ENCODE measurements at places on chromosomes 1 and 21.

DNA sequence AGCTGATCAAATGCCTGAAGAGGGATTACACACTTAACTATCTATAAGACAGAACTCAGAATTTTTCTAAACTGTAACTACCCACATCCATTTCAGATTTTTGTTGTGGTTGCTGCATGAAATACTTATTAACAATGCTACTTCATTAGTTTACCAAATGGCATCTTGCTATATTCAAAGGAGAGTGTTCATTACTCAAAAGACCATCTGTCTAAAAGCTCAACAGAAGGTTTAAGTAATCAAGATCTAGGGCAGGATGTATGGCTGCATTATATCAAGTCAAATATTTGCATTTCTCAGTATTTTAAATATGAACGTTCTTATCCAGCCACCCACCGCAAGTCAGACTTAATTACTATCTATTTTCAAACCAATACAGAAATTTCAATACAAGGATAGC is 79.9 kb downstream of the SIPA1L2 start:
- no peak for DNase-seq

- no peak for DNase-seq
Observed at GRCh38 chr1:55010194-55010886, 11.6 kb downstream of the BSND start.

DNA sequence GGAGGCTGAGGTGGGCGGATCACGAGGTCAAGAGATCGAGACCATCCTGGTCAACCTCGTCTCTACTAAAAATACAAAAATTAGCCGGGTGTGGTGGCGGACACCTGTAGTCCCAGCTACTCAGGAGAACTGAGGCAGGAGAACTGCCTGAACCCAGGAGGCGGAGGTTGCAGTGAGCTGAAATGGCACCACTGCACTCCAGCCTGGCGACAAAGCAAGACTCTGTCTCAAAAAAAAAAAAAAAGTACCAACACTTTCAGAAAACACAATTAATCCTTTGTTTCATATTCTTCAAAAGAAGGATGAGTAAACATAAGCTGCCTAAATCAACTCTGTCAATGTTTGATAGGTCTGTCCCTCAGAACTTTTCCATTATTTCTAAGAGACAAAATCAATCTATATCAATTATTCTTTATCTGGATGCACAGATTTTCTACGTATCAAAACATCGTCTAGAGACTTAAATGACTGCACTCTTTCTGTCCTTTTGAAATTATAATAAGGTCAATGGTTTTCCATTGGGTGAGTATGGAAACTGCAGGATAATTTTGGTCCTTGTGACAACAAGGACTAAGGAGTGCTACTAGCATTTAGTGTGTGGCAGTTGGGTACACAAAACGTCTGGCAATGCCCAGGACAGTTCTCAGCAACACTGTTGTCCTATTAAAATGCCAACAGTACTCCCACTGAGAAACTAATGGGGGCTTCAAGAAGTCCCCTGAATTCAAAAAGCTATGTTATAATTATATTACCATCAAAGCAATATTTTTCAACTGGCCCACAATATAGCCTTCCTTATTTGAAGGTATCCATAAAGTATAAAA is 40.7 kb downstream of the LPGAT1 start:
- DNase-seq, result no peak

DNA sequence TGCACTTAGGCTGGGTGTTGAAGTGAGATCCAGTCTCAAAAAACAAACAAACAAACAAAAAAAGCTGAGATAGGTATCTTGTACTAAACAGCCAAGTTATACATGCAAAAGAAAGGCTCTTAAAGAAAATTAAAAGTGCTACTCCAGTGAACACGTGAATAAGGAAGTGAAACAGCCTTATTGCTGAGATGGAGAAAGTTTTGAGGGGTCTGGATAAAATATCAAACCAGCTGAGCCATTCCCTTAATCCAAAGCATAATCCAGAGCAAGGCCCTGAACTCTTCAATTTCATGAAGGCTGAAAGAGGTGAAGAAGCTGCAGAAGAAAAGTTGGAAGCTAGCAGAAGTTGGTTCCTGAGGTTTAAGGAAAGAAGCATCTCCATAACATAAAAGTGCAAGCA is 360.5 kb upstream of the DAB1 start:
- DNase-seq, result no peak

- no peak for DNase-seq
Observed at GRCh38 chr1:4062041-4062440, 162.0 kb upstream of the C1orf174 start.

DNA sequence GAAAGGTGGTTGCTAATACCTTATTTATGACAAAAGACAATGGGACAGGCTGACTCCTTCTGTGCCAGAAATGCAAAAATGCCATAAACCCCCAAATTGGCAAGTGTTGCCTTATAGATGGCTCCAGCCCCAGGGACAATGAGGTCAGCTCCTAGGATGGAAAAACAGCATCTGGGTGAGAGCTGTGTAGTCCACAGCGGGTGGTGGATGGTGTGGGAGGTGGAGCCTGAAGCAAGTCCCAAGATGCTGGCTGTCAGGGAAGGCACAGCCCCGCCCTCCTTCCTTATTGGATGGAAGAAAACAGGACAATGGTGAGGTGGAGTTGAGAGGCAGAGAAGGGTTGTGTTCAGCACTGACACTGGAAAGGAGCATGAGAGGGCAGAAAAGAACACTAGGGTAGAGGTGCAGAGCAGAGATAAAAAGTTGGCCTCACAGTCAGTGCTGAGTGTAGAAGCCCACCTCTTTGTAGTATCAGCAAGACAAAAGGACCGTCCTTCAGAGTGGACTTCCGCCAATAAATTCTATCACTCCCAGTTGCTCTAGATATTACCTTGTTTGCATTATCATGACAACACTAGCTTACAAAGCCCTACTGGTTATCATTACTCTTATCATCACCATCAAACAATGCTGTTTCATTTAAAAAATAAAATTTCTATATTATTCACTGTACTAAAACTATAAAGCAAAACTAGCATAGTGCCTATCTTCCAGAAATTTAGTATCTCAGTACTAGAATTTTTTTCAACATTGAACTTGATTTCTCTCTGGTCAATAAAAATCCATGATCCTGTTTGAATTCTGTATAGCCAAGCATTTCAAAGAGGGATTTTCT is 3.7 kb upstream of the SDE2 start:
- DNase-seq, result peak; percentile 84

DNA sequence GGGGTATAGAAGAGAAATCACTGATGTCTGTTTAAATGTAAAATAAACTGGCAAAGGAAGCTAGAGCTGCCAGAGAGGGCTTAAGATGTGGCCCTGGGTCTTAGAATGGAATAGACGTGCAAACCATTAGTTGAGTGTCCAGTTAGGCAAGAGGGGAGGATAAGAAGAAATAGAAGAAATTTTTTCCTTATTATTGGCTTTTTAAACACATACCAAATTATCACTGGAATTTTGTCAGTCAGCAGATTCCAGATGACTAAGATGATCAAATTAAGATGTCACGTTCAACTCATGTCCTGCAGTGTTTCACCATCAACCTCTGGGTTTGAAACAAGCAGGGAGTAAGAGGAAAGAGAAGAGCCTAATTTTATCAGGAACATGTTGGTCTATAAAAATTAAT is 71.6 kb upstream of the C1orf21 start:
- DNase-seq, result no peak

DNA sequence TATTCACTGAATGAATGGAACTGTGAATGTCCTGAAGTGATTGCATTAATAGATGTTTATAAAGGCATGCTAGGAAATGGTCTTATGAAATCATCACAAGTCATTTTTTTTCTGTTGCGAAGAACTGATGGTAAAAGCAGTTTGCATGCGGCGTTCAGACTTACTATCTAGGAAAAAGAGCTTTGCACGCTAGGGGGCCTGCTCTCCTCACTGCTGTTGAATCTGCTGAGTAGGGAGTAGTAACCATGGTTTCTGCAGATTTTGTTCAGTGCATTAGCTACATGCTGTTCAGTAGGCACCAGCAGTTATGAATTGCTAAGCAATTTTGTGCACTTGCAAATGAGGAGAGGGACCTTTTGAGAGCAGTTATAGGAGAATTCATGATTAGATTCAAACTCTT is 57.9 kb downstream of the CENPF start:
- DNase-seq, result peak; percentile 30
